ENCODE measurements at places on chromosomes 3 and 15. TPM values are rescaled to one million over a fixed set of nuclear protein-coding genes. Genes with fewer than 3 reads are reported as not detected.

DNA sequence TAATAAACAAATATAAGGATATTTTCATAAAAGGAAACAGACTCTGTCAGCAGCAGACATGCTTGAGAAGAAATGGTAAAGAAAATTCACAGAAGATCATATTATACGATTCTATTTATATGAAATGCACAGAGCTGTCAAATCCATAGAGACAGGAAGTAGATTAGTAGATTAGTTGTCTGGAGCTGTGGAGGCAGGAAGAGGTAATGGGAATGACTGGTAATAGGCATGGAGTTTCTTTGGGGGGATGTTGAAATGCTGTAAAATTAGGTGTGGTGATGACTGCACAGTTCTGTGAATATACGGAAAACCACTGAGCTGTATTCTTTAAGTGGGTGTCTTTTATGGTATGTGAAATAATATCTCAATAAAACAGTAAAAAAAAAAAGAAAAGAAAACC lies 35.3 kb downstream of the CEP152 start:
- DNase-seq, result no peak

GRCh38 chr3:172559020-172559419 lies 35.8 kb upstream of the TNFSF10 start:
- DNase-seq, result no peak

GRCh38 chr15:71957026-71957425 lies 146.7 kb downstream of the NR2E3 start:
- no peak for DNase-seq

DNA sequence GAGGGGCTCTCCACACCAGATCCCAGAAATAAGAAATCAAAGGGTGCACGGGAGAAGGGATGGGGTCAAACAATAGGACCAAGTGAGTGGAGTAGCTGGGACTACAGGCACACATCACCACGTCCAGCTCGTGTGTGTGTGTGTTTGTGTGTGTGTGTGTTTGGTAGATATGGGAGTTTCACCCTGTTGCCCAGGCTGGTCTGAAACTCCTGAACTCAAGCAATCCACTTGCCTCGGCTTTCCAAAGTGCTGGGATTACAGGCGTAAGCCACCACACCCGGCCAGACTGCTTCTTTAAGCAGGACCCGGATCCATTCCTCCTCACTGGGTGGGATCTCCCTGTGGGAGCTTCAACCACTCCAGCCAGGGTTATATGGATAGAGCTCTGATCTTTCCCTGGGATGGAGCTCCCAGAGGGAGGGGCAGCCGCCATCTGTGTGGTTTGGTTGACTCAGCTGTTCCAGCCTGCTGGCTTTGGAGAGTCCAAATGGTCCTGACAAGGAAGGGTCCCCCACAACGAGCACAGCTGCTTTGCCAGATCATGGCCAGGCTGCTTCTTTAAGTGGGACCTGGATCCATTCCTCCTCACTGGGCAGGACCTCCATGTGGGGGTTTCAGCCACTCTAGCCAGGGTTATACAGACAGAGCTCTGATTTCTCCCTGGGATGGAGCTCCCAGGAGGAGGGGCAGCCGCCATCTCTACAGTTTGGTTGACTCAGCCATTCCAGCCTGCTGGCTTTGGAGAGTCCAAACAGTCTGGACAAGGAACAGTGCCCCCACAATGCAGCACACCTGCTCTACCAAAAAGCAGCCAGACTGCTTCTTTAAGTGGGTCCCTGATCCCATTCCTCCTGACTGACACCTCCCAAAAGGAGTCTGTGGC lies 9.1 kb upstream of the AVEN start:
- DNase-seq, result no peak

DNA sequence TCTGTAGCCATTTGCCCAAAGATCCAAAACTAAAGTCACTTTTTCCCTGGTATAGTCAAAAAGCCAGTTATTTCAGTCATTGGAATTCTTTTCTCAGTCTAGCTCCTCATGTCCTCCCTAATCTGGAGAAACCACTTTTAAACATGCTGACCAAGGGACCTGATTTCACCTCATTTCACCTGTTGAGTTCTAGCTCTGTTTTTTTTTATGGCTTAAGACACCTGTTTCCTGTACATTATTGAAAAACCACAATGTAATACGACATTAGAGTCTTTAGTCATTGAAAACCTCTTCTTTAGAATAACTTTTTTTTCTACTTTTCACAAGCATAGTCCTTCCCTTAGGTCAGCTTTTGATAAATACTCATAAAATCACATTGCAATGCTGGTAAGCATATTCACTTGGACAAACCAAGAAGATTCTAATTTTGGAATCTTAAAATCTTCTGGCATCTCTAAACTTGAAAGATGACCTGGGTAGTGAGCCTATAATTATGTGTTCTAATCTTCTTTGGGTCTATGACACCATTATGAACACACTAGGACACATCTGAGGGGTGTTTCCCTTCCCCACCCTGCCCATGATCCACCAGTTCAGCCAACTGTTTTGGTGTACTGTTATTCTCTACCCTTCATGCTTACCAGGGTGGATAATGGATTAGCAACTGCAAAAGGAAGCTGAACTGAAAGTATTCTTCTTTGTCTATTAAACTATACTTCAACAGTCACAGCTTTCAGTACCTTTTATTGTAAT lies 103.5 kb upstream of the FXR1 start:
- DNase-seq, result no peak

SLC24A5 gene
- 0.64 TPM for polyA plus RNA-seq

POLR2H gene
- 115 TPM for polyA plus RNA-seq

HESX1 gene
- 3.6 TPM for polyA plus RNA-seq

IL12A gene
- 0.69 TPM for polyA plus RNA-seq

ISG20 gene
- polyA plus RNA-seq, result 1.5 TPM

Data from renal cortex interstitium (tissue), 15 donors.